SHP77 (cell line): ENCODE measurements at places on chromosomes 4 and X.

DNA sequence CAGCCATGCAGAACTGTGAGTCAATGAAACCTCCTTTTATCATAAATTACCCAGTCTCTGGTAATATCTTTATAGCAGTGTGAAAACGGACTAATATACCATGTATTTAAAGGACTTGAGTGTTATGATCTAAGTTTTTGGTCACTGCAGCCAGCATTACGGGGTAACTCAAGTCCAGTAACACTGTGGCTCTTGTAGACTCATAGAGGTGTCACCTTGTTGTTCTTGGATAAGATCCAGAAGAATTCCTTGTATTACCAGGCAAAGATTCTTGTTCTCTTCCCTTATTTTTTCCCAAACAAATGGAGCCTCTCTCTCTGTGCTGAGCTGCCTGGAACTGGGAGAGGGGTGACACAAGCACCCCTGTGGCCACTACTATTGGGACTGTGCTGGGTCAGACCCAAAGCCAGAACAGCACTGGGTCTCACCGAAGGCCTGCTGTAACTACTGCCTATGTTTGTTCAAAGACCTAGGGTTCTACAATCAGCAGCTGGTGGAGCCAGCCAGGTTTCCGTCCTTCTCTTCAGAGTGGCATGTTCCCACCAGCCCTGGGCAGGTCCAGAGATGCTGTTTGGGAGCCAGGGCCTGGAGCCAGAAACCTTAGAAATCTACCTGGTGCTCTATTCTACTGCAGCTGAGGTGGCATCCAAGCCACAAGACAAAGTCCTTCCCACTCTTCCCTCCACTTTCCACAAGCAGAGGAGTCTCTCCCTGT is 43.7 kb upstream of the MED14 start:
- no peak for DNase-seq

DNA sequence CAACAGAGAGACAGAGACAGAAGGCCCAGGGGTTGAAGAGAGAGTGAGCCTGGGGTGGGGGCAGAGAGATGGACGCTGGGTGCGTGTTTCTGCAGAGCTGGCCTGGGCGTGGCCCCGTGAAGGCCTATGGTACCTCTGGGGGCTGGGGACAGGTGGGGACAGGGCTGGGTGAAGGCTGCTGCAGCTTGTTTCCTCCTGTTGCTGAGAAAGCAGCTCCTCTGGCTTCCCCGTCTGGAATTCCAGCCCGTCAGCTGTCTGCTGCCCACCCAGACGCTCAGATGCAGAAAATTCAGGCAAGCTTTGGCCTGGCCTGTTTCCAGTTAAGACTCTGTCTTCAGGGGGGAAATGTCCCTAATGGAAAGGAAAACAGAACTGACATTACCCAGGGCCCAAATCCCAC is 76.8 kb upstream of the PSAPL1 start:
- no peak for DNase-seq

DNA sequence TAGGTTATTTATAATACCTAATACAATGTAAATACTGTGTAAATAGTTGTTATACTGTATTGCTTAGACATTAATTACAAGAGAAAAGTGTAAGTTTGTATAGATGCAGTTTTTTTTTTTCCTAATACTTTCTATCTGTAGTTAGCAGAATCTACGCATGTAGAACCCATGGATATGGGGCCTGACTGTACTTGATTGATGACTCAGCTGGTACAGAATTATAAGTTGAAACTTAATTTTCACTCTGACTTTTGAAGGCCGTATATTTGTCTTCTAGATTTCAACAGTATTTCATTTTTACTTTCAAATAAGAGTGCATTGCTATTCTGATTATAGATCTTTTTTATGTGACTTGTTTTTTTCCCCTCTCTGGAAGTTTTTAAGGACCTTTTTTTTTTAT is 30.8 kb upstream of the NDUFC1 start:
- no peak for DNase-seq

DNA sequence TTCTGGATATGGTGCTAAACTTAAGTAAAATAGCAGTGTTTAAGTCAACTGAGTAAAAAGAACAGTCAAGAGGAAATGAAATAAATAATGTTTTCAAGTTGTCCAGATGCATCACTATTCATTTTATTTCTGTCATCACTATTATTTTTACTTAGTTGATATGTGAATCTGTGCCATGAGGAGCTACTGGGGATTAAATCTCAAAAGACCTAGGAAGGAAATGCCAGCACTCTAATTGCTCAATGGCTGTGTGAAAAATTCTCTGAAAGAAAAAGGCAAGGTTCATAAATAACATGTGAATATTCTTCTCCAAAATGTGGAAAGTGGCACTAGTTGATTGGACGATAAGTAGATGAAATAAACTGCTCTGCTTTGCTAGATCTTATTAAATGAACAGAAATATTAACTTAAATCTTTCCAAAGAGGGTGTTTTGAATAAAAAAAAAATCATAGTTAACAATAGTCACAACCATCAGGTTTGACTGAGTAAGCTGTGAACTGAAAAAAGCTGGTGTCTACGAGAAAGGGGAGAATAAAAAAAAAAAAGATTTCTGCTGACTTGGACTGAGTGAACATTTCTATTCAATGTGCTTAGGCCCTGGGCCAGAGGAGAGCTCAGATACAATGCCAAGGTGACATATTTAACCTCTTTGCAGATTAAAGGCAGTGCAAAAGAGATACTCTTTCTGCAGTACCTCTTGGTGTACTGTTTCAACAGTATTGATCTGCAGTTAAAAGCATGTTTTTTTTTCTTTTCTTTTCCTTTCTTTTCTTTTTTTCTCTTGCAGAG is 1.6 kb downstream of the SPARCL1 start:
- no peak for DNase-seq

DNA sequence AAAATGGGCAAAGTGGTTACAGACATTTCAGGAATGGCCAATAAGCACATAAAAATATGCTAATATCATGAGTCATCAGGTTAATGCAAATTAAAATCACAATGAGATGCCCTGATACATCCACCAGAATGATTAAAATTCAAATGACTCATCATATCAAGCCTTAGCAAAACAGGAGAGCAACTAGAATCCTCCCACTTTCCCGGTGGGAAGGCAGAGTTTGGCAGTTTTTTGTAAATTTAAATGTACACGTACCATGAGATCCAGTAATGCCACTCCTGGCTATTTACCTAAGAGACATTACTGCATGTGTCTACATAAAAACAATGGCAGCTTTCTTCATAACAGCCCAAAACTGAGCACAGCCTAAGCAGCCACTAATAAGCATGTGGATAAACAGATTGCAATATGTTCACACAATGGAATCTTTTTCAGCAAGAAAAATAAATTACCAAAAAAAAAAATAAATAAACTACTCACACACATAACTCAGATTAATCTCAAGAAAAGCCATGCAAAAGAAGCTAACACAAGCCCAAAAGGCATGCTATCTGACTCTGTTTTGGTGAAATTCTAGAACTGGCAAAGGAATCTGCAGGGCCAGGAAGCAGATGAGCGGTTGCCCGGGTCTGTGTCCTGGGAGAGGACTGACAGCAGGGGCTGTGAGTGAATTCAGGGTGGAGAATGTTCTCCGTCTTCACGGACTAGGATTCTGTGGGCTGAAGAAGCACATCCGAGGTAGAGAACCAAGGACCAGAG is 48.8 kb downstream of the AFAP1 start:
- DNase-seq, result no peak

DNA sequence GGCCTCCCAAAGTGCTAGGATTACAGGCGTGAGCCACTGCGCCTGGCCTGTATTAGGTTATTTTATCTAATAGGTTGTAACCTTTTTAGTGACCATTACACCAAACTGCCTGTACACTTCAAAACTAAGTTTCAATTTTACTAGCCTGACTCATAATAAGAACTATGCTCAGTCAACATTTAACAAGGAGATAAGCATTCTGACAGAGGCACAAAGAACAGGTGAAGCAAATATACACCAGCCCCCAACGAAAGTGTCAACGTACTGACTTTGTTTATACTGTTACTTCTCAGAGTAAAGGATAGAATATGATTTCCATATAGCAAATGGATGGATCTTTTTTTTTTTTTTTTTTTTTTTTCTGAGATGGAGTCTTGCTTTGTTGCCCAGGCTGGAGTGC is 62.8 kb downstream of the SHISA3 start:
- no peak for DNase-seq

DNA sequence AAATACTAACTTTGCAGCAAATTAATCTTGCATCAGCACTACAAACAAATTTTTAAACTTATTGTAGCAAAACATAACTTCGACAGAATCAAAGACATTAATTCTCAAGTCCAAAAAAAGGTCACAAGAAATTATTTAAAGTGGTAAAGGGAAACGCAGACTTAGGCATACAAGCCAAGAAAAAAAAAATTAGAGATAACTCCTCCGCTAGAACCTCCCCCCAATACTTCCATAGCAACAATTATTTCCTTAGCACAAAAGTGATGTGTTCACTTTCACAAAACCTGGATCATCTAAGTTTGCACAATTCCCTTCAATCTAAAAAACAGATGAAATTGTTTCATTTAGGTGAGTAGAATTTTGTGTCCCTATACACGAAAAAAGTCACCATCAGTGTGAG is 1.1 kb downstream of the LRBA start:
- no peak for DNase-seq

- peak; percentile 46 for DNase-seq
Measured at GRCh38 chrX:10327651-10328050, 170.9 kb downstream of the CLCN4 start.

GRCh38 chrX:50099331-50099730 is 101.5 kb downstream of the AKAP4 start:
- DNase-seq, result no peak

- DNase-seq, result no peak
Measured at GRCh38 chr4:48546336-48546735, 56.3 kb downstream of the ZAR1 start.

- DNase-seq, result no peak
Measured at GRCh38 chrX:133561251-133561650, 146.0 kb upstream of the GPC4 start.

DNA sequence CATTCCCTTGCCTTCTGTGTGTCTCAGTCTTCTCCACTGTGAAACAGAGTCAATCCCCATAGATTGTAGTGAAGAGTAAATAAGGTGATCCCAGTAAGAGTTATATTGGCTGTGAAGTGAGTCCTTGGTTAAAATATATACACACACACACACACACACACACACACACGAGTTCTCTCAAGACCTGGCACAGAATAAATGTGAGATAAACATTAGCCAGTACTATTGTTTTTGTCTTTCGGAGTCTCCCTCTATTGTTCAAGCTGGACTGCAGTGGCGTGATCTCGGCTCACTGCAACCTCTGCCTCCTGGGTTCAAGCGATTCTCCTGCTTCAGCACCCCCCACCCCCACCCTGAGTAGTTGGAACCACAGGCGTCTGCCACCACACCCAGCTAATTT is 44.8 kb upstream of the FAM156A start:
- no peak for DNase-seq
